Left cardiac atrium (tissue), 4 donors: ENCODE measurements at places on chromosomes 16 and 17. TPM values are rescaled to one million over a fixed set of nuclear protein-coding genes. Genes with fewer than 3 reads are reported as not detected.

The VMO1 gene
- total RNA-seq, result 1.1 TPM

The CCL8 gene
- 1.9 TPM for total RNA-seq

The C16orf89 gene
- 19.4 TPM for total RNA-seq

The CA10 gene
- total RNA-seq, result not detected

The GRAP gene
- total RNA-seq, result 1.6 TPM

The PIEZO1 gene
- 63.6 TPM for total RNA-seq

The BAIAP3 gene
- total RNA-seq, result 0.99 TPM

The CLDN6 gene
- total RNA-seq, result not detected

The TMEM11 gene
- total RNA-seq, result 26.7 TPM

The RNF40 gene
- total RNA-seq, result 72.1 TPM

The GRAPL gene
- total RNA-seq, result 2.8 TPM

The SOCS1 gene
- total RNA-seq, result 5.8 TPM

The CPHXL2 gene
- total RNA-seq, result not detected

The TVP23A gene
- 1.3 TPM for total RNA-seq

The KRT27 gene
- total RNA-seq, result not detected

The SLC12A3 gene
- total RNA-seq, result not detected

The AMFR gene
- total RNA-seq, result 78.6 TPM

The CA5A gene
- not detected for total RNA-seq

The CCL1 gene
- total RNA-seq, result not detected

The KRT12 gene
- not detected for total RNA-seq
